ENCODE measurements at places on chromosomes 3 and 15.

DNA sequence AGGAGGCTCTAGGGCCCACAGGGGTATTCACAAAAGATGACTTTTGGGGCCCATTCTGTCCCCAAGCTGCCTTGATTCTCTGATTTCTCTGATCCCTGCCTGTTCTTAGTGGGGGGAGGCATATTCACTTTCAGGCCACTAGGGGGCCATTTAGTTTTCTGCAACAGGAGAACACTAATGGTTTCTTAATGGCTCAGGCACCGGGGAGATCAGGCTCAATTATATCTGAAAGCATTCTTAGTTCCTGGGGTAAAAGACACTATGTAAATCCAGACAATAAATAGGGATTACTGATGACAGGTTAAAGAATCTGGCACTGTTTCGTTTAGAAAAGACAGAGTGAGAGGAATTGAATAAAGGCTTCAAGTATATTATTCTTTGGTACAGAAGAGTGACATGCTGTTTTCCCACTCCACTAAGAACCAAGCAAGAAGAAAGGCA, 2.5 kb upstream of the INAFM2 start:
- DNase-seq = peak; percentile 79
- H3K4me1 ChIP-seq = peaks cover 35% of the 10 kb centered on the region
- H3K27ac ChIP-seq = peak overlapping the region; percentile 99
- no peak overlapping the region for H3K4me3 ChIP-seq

DNA sequence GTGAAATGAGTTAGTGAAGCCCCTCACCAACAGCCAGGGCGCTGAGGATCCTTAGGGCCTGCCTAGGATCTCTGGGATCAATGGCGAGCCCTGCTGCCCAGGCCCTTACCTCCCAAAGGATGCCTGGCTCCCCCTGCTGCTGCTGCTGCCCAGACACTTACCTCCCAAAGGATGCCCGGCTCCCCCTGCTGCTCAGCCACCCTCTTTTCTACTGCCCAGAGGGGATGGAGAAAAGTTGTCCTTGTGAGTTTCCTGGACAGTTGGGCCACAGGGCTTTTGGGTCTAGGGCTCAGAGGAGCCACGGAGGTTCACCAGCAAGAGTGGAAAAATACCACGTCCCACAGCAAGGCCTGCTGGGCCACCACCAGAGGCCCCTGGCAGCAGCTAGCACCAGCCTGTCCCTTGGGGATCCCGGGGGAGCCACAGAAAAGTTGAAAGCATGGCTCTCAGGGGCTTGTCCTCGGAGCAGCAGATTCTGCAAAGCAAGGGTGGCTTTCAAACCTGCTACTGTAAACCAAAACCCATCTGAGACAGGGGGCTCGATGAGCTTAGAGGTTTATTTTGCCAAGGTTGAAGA, 59.4 kb downstream of the SLC6A6 start:
- no peaks in the 10 kb centered on the region for H3K27me3 ChIP-seq
- peaks cover 12% of the 10 kb centered on the region for H3K4me1 ChIP-seq
- no peak overlapping the region for H3K4me3 ChIP-seq

DNA sequence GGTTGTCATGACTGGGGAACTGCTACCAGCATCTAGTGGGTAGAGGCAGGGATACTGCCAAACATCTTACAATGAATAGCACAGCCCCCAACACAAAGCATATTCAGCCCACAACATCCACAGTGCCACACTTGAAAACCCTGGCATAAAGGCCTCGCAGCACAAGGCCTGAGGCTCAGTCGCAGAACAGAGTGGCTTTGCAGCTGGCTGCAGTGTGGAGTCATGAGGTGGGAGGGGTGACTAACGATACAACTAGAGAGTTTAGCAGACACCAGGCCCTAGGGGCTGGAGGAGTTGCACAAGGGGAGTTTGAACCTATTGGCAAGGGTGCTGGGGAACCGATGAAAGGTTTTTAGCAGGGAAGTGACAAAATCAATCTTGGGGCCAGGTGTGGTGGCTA, 32.1 kb downstream of the GRK7 start:
- H3K4me1 ChIP-seq = peaks cover 38% of the 10 kb centered on the region
- no peak overlapping the region for H3K27ac ChIP-seq
- H3K36me3 ChIP-seq = no peaks in the 10 kb centered on the region
- no peak overlapping the region for H3K4me3 ChIP-seq
- DNase-seq = no peak

DNA sequence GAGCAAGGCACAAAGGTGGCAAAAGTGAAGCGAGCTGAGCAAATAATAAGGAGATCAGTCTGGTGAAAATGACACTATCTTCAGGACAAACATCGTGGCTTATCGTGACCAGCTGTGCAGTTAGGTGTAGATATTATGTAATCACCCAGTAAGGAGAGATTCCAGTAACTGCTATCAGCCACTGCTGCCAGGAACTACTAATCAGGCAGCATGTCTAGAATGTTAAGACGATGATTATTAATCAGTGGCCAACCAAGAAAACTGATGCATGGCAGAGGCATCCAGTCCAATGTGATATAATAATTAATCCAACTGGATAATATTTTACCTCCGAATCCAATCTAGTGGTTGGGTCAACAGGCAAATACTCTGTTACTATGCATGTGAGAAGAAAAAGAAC, 252.7 kb upstream of the ZPLD1 start:
- no peaks in the 10 kb centered on the region for H3K36me3 ChIP-seq
- peaks cover 33% of the 10 kb centered on the region for H3K4me1 ChIP-seq
- H3K27me3 ChIP-seq = no peaks in the 10 kb centered on the region
- H3K27ac ChIP-seq = peak overlapping the region; percentile 62

- no peaks in the 10 kb centered on the region for H3K27me3 ChIP-seq
- H3K4me1 ChIP-seq = peaks cover 12% of the 10 kb centered on the region
- no peak for DNase-seq
- peak overlapping the region; percentile 46 for H3K27ac ChIP-seq
These were observed 65.8 kb downstream of the PDE8A start for GRCh38 chr15:85047271-85047948.

DNA sequence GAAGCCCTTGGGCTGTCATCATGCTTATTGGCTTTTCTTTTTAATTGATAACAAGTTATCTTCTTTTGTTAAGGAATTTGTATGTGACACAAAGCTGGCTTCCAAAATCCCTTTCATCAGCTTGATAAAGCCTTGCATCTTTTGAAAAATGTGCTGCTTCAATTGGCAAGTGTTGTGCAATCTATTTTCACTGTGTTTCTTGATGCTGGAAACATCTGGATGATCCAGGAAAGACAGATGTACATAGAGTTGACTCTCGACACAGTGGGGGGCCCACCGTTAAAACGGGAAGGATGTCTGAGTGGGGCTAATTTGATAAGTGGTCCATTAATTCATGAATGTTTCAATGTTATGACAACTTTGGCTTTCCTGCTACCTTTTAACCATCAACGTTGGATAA, 158.3 kb upstream of the WNT5A start:
- H3K4me1 ChIP-seq = no peaks in the 10 kb centered on the region
- DNase-seq = no peak
- no peak overlapping the region for H3K27ac ChIP-seq

- no peak overlapping the region for H3K4me3 ChIP-seq
- no peaks in the 10 kb centered on the region for H3K36me3 ChIP-seq
- no peak for DNase-seq
- no peaks in the 10 kb centered on the region for H3K27me3 ChIP-seq
- H3K4me1 ChIP-seq = no peaks in the 10 kb centered on the region
- no peak overlapping the region for H3K27ac ChIP-seq
These were observed 1025.4 kb downstream of the FHIT start for GRCh38 chr3:60225848-60226247.

All from sigmoid colon (tissue), 7 donors.